ENCODE measurements at places on chromosomes 7 and 10.

DNA sequence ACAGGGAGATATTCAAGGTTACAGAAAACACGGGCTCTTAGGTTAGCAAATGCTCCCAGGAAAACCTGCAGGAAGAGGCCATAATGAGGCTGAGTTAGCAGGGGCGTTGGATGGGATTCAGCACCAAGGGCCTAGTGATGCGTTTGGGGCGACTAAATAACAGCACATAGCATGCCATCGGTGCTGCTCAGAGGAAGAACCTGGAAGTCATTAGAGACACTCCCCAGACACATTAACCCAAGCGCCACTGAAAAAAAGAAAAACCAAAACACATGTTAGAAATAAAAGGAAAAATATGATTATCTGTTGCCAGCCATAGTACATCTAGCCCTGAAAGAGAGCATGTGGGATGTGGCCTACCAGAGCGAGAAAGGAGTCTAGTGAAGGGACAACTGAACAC, 28.8 kb upstream of the OPALIN start:
- DNase-seq = no peak

- no peak for DNase-seq
Observed at GRCh38 chr7:132243051-132243450, 333.2 kb downstream of the PLXNA4 start.

DNA sequence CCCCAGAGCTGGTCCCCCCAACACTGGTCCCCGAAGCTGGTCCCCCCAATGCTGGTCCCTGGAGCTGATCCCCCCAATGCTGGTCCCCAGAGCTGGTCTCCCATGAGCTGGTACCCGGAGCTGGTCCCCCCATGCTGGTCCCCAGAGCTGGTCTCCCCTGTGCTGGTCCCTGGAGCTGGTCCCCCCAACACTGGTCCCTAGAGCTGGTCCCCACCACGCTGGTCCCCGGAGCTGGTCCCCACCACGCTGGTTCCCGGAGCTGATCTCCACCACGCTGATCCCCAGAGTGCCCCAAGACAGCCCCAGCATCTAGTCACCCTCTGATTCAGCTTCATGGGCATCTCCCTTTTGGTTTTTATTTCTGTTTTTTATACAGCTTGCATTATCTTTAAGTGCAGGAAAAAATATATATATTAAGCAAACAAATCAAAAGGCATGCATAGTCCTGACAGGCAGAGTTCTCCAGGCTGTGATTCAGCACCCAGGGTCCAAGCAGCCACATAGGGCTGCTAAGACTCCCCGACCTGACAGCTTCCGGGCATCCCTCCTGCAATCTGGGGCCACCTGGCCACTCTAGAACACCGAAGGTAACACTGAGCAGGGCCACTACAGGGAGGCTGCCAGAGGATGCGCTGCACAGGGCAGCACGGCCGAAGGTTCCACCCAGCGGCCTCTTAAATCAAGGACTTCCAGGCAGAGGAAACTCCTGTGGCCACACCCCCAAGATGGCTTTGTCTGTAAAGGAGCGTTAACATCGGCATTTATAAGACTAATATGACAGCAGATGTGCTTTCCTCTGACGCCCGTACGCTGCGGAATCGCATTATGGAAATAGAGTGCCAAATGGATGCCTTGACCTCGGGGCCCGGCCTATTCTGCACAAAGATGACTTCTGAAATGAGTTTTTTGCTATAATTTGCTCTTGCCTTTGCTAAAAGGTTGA, 215.0 kb downstream of the PTPRN2 start:
- no peak for DNase-seq

DNA sequence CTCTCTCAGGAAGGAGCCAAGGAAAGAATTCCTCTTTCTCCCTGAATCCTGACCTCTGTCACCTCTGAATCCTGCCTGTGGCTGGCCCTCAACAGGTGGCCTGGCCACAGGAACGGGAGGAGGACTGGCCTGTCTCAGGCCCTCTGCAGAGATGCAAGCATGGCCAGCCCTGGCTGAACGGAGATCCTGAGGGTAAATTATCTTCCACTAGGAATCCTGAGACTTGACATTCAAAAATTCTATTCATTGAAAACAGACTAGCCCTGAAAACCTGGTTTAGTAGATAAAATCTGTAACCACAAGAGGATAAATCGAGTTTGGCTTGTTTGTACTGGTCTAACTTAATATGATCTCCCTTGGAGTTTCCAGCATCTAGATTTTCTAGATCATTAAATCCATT, 579.3 kb downstream of the LRMDA start:
- no peak for DNase-seq

- no peak for DNase-seq
Observed at GRCh38 chr10:22333167-22333974, 11.9 kb upstream of the SPAG6 start.

DNA sequence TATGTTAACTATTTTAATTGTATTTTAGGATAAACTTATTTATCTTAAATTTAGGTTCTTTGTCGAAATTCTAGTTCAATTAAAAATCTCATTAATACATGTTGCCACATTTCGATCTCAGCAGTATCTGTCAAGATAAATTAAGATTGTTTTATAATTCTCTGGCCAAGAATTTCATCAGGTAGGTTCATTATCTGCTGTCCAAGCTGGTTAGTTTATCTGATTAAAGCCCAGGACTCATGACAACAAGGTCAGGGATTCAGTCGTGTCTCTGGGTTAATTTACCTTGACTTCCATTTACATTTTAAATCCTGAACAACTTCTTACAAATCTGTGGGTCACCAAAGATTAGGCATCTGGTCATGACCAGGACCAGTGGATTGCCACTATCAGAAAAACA, 7.6 kb downstream of the STEAP4 start:
- DNase-seq = no peak

- no peak for DNase-seq
Observed at GRCh38 chr10:71581376-71581775, 138.2 kb downstream of the C10orf105 start.

- no peak for DNase-seq
Observed at GRCh38 chr10:36351159-36351558, 709.1 kb upstream of the FZD8 start.

DNA sequence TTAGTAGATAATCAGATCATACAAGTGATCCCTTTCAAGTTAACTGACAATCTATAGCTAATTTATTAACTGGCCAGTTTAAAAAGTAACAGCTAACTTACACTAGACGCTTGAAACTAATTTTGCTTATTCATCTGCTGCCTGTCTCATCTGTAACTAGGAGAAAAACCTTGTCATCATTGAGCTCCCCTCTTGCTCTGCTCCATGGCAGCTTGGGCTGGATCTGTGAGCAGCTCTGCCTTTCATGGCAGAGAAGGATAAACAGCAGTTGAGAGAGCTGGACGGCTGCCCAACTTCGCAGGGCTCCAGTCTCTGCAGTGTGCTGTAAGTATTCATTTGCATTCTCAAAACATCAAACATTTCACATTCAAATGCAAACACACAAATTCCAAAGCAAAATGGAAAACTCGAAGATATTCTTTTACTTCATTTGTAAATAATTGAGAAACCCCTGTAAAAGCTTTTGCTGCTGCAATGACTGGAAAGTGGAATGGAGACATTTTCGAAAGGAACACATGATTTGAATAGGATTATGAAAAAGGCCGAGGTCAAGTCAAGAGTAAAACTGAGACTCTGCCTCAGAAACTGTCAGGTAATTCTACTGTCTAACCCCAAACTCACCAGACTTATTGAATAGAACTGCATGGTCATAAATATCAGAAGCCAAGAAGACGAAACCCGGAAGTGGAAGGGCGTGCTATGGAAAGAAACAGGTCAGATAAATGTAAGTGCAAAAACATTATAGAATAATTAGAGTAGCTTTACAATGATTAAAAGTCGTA, 17.6 kb downstream of the SLC35B4 start:
- DNase-seq = peak; percentile 69

DNA sequence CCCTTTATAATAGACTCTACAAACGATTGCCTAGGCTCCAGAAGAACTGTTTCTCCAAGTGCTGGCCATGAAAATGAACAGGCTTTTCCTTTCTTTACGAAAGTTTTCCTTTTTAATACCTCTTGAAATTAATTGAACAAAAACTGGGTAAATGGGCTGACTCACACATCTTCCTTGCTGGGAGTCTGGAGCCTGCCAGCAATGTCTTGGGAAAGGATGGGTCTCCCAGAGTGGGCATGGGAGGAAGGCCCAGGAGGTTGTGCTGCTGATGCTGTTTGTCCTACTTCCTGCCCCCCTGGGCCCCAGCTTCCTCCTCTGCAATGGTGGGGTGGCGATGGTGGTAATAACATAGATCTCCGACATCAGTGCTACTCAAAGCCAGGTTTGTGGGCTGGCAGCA, 174.1 kb downstream of the RPS24 start:
- DNase-seq = no peak

- DNase-seq = no peak
Observed at GRCh38 chr10:80131499-80131901, 1.0 kb upstream of the PLAC9 start.

DNA sequence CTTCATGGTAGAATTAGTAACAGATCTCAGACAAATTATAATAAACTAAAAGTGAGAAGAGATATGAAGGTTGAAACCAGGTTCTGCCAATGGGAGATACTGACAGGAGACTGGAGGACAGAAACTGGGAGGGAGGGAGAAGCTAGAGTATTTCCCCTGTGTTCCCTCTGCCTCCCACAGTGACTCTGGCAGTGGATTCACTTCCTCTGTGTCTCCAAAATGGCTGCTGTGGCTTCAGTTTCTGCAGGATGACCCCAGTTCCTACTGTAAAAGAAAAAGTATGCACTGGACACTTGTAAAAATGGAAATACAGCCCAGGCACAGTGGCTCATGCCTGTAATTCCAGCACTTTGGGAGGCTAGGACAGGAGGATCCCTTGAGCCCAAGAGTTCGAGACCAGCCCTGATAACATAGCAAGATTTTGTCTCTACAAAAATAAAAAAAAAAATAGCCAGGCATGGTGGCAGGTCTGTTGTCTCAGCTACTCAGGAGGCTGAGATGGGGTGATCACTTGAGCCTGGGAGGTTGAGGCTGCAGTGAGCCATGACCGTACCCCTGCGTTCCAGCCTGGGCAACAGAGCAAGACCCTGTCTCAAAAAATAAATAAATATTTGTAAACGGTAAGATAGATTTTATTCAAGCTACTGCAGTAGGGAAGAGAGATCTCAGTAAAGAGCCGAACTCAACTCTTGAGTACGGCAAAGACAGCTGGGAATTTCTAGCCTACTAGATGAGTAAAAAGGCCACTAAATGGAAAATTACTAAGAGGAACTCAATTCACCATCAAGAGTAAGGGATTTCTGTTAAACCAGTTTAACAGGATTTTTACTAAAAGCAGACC, 156.6 kb upstream of the TRIM24 start:
- DNase-seq = no peak
